ENCODE measurements at places on chromosomes 5 and 9.

- no peak for DNase-seq
Observed at GRCh38 chr9:69748304-69748703, 11.5 kb downstream of the PTAR1 start.

GRCh38 chr9:125436613-125437443 is 175.2 kb downstream of the GAPVD1 start:
- DNase-seq, result no peak

DNA sequence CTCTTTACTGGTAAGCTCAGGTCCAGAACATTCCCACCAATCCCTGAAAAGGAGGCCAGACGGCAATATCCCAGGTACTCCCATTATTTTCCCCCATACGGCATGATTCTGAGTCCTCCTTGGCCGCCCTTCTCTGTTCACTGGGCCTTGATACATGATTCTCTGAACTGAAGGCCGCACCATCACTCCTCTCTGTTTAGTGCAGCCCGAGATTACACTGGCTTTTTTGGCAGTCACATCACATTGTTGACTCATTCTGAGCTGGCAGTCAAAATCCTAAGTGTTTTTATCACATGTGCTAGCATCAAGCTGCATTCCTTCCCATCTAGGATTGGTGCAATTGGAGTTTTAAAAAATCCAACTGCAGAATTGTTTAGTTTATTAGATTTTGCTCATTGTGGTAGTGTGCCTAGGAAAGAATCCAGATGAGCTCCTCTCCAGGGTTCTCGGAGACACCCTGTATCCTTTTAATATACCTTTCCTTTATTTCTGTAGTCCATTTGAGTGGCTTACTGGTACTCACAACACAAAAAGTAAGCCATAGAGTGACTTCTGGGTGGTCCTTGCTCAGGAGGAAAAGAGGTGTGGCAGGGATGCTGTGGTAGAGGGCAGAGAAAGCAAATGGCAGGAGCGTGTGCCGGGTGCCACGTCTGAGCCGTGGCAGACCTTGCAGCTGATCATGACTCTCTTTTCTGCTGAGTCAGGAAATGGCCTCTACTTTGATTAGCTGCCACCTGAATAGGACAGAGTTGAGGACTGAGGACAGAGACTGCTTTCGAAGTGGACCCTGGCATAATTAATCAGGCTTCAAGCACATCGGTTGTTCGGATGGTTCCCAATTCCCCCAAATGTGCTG is 121.1 kb upstream of the IL12B start:
- no peak for DNase-seq

GRCh38 chr9:86410281-86410680 is 56.1 kb upstream of the TUT7 start:
- no peak for DNase-seq

DNA sequence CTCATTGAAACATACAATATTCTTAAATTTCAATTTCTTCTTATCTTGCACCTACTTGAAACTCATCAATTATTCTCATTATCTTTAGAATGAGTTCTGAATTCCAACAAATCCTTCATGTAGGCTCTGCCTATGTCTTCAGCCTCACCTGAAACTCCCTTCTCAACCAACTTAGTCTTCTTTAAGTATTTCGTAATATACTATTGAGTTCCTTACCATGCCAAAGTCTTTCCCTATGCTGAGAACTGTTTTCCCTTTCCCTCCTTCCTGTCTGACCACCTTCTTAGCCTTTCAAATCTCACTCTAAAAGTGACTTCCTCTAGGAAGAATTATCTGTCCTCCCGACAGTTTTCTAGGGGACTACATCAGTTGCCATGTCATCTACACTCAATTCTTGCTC is 50.9 kb upstream of the ZFAND5 start:
- DNase-seq, result no peak

GRCh38 chr5:164148292-164148691 is 642.9 kb downstream of the MAT2B start:
- no peak for DNase-seq

DNA sequence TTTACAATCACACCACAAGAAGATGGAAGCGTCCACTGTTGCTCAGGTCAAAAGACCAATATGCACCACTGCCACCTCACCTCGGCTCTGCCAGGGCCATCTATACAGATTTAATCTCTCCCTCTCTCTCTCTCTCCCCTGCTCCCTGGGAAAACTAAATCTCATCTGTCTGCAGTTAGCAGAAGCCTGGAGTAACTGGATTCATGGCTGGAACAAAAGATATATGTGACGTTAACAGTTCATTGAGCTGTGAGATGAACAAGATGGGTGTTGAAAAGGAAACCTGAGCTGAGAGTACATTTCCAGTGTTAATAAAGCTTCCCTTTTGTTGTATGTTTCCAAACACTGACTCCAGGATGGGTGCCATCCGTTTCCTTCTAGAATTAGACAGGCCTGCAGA is 369.7 kb downstream of the CDK5RAP2 start:
- DNase-seq, result no peak

DNA sequence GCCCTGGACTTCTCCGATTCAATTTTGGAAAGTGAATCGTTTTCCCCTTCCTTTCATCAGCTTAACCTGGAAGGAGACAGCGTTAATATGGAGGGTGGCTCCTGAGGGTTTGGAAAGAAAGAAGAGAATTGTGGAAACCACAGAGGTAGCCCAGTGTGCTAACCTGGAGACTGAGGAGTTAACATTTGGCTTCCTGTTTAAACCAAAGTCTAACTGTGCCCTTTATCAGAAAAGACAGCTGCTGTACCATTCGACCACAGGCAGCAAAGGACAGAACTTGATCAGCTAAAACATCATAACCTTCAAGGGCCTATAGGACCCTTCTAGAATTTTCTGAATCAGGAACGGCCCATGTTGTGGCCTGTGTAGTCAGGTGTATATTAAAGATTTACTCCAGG is 735 bp downstream of the IDNK start:
- DNase-seq, result no peak

All from cortex of kidney (tissue), 1 donor.